ENCODE measurements at places on chromosomes 7 and 10.

- peak; percentile 82 for DNase-seq
Observed at GRCh38 chr7:149458235-149458634, 2.6 kb downstream of the ZNF777 start.

- DNase-seq = no peak
Observed at GRCh38 chr7:79664884-79665676, 211.6 kb upstream of the MAGI2 start.

- peak; percentile 5 for DNase-seq
Observed at GRCh38 chr7:133386205-133386604, 133.3 kb downstream of the EXOC4 start.

GRCh38 chr7:43756368-43757072 is 2.0 kb upstream of the BLVRA start:
- no peak for DNase-seq

DNA sequence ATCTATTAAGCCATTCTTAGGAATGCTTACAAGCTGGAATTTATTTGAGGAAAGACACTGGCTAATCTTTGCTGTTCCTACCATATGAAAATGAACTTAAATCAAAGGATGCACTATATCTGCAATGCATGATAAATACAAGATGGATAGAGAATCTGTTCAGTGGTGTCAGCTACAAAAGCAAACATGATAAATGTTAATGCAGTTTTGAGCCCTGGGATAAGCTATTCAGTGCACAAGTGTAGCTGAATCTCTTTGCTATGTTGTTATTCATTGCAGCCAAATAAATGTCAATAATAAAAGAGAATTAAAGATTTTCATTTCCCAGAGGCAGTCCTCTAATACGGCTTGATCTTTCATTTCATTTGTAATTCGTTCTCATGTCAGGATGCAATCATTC is 223.8 kb upstream of the KAT6B start:
- no peak for DNase-seq

DNA sequence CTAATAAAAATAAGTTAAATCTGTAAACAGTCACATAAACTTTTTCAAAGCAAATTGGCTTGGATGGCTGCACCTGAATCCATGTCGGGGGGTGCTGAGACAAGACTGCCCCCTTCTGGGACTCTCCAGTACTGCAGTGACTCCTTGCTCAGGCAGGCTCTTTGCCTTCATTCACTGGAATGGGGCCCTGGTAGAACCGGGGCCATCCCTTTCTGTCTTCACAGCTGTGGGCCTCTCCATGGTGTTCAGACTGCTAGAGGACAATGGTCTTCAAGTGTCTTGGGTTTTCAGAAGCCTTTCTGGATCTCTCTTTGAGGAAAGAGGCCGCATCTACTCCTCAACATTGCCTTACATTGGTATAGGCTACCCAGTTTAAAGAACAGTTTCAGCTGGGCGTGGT is 16.1 kb upstream of the IMPDH1 start:
- DNase-seq = peak; percentile 72

- no peak for DNase-seq
Observed at GRCh38 chr10:126673565-126673964, 3.1 kb upstream of the C10orf90 start.

DNA sequence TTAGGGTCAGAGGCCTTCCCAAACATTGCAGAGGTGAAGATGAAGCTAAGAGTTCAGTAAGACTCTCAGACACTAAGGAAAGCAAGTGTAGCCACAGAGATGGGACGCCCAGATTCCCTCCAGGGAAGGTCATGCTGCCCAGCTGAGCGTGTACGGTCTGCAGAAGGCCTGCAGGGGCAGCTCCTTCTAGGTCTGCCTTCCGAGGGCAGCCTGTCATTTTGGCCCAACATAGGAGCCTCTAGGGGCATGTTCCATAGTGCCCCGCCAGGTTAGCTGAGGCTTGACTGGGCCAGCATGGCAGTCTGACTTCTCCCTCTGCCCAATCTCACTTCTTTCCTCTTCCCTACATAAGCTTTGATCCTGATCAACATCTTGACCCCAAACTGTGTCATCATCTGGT is 130.7 kb downstream of the PIP4K2A start:
- DNase-seq = no peak

DNA sequence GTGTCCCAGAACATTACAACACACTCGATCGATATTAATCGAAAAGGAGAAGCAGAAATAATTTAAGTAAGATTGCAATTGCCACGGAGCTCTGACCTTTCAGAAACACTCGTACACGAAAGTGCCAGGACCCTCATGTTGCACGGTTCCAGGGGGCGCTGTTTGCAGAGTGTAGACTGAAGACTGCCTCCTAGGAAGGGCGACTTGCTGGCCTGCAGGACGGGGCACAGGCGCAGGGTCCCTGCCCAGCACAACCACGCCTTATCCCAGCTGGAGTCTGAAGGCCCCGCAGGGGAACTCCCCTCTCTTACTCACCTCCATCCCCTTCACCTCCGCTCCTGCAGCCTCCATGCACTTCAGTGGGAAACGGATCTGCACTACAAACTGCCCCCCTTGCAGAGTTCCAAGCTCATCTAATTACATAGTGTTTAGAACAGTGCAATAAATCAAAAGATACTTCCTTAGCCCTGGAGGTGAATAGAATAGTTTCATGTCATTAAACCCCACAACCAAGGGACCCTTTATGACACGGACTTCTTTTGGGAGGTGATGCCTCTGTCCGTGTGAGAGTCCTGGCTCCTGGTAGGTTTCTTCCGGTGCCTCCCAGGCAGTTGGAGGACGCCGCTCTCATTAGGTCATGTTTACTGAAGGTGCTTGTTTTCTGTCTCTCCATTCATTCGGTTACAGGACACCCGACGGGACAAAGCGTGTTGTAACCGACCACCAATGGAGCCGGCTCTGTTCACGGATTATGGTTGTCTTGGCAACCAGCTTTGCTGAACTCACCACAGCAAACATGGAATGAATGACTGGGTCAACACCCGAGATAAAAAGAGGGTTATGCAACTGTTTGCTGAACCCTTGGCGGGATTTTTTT is 262.2 kb downstream of the BAMBI start:
- DNase-seq = peak; percentile 97

DNA sequence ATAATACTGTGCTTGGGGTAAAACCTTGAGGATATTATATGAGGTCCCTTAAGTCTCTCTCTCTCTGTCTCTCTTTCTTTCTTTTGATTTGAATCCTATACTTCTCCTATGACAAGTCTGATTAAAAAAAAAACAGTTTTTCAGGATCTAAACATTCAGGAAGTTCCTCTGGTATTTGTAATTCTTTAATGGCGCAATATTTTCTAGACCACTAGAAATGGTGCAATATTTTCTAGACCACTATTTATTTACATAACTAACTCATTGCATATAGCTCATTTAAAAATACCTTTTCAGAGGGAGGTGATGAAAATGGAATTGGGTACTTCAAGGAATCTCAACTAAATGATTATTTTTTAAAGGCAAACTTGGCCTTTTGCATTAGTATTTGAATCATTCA is 1235.3 kb downstream of the GATA3 start:
- DNase-seq = no peak

GRCh38 chr10:24737001-24737400 is 13.3 kb upstream of the ARHGAP21 start:
- DNase-seq = no peak

- no peak for DNase-seq
Observed at GRCh38 chr7:67653856-67654454, 657.3 kb downstream of the TYW1 start.

DNA sequence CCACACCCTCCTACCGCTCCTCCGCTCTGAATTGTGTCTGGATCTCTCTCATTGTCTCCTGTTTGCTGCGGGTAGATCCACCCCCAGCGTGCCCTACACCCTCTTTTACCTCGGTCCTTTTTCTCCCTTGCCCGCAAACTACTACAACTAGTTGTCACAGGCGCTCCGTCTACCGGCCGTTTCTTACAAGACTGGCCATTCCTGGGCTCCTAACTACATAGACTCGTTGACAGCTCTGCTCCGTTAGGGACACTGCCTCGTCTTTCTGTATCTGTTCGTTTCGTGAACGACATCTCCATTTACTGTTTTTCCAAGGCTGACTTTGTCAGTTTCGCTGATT is 786 bp downstream of the TAF3 start:
- peak; percentile 82 for DNase-seq

DNA sequence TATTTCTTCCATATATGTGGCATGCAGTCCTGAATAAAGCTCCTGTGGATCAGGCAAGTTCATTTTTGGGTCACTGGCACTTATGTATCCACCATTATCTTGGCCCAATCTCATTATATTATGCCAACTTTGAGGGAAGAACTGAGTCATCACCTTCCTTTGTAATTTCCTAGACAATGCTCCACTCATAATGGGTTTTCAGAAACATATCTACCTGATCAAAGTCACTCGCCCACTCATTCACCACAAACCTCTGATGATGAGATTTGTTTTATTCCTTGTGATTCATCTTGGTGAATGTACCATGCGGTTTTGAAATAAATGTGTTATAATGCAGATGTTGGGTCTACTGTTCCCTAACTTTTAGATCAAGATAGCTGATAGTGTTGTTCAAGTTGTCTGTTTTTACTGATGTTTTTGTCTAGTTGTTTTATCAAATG is 525.8 kb downstream of the KIF20B start:
- no peak for DNase-seq

DNA sequence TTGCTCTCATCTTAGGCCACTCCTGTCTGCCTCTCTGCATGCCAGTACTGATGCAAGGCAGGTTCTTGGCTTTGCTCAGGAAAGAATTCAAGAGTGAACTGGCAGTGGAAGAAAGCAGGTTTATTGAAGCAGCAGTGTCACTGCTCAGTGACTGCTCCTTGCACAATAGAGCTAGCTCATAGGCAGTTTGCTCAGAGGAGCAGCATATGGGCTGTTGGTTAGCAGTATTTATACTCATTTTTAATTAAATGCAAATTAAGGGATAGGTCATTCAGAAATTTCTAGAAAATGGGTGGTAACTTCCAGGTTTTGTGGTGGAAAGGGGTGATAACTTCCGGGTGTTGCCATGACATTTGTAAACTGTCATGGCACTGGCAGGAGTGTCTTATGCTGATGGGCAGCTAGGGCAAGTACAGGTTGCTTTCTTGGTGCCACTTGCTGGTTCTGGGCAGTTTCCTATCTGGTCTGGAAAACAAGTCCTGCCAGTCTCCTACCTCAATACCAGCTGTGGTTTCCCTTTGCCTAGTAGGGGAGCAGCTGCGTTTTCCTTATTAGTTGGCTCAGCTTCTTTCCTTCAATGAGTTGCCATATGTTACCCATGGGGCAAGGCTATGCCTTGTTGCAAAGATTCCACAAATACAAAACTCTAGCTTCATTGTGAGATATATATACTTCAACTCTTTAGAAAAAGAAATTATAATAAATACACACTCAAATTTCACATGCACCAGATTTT is 64.8 kb upstream of the CALD1 start:
- no peak for DNase-seq

- no peak for DNase-seq
Observed at GRCh38 chr7:114104035-114104434, 185.2 kb upstream of the PPP1R3A start.

DNA sequence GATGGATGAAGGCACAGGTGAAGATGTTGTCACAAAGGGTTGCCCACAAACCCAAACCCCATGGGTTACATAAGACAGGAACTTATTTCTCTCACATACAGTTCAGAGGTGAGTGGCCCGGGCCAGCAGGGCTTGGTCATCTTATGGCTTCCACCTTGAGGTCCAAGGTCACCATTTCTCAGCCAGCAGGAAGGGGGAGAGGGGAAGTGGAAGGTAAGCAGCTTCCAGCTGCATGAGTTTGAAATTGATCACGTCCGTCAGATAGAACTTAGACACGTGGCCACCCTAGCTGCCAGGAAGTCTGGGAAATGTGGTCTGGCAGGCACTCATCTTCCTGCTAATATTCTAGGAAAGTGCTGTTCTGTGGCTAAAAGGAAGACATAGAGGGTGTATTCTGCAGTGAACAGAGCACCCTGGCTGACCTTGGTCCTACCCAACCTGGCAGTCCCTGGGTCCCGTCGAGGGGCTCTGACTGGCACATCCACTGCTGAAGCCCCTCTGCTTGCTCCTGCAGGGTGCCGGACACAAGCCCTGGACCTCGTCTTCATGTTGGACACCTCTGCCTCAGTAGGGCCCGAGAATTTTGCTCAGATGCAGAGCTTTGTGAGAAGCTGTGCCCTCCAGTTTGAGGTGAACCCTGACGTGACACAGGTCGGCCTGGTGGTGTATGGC is 49.5 kb downstream of the VWA2 start:
- no peak for DNase-seq

DNA sequence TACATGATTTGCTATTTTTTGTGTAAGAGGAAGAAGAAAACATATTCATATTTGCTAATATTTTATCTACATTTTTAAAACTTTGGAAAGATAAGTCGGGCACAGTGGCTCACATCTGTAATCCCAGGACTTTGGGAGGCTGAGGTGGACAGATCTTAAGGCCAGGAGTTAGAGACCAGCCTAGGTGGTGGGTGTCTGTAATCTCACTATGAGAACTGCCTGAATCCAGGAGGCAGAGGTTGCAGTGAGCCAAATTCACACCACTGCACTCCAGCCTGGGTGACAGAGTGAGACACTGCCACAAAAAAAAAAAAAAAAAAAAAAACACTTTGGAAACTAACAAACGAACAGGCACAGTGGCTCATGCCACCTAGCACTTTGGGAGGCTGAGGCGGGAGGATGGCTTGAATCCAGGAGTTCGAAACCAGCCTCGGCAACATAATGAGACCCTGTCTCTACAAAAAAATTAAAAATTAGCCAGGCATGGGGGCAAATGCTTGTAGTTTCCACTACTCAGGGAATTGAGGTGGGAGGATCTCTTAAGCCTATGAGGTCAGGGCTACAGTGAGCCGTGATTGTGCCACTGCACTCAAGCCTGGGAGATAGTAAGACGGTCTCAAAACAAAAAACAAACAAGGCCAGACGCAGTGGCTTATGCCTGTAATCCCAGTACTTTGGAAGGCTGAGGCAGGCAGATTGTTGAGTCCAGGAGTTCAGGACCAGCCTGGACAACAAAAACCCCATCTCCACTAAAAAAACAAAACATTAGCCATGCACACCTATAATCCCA is 25.6 kb downstream of the HERC4 start:
- no peak for DNase-seq

- no peak for DNase-seq
Observed at GRCh38 chr10:103449208-103450144, 2.7 kb downstream of the CALHM2 start.

DNA sequence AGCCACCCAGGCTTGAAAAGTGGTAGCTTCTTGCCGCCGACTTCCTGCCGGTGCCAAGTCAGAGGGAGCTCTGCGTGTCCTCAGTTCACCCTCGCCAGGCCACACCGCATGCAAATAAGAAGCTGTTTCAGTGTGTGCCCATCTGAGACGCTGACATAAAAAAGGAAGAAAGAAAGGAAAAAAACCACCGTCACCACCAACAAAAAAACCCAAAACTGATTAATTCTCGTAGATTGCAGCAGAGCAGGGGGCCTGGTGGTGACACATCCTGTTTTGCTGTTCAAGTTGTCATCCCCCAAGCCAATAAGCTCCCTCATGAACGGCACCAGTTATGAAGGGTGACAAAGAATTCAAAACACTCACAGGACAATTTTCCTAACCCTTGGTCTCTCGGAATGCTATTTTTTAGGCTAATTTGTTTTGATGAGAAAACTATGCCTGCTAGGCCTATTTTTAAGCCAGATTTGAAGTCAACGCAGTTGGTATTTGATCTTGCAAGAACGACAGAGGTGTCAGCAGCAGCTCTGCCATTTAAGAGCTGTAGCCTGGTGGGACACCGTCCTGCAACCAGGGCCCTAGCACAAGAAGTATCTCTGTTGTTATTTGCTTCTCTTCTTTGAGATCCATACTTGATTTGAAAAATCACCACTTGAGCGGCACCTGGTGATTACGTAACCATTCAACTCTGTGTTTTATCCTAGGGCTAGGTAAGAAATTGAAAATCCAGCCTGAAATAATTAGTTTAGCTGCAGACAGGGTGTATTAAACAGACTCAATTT is 145.6 kb downstream of the PFKFB3 start:
- DNase-seq = no peak
